ENCODE measurements at places on chromosomes 5 and 9.

- DNase-seq, result no peak
These were observed 566.4 kb downstream of the DNAH5 start for GRCh38 chr5:13378091-13378490.

GRCh38 chr9:115006660-115007059 is 76.3 kb upstream of the TNFSF8 start:
- no peak for DNase-seq

DNA sequence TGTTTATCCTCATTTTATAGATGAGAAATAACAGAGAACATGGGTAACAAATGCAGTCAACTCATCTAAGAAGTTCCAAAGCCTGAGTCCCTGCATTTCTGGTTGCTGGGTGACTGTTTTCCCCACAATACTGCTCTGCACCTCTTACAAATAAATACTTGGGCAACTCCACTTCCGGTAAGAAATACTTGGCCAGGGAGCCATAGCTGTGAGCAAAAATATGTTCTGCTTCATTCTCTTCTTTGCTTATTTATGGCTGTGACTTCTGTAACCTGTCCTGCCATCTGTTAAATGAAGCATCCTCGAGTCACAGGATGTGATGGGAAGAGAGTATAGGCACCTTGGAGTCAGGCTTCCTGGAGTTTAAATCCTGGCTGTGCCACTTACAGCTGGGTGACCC is 49.9 kb downstream of the GDNF start:
- no peak for DNase-seq

- no peak for DNase-seq
These were observed 15.1 kb downstream of the ERCC6L2 start for GRCh38 chr9:95890594-95890993.

- DNase-seq, result no peak
These were observed 24.2 kb upstream of the NPR3 start for GRCh38 chr5:32686799-32687498.

DNA sequence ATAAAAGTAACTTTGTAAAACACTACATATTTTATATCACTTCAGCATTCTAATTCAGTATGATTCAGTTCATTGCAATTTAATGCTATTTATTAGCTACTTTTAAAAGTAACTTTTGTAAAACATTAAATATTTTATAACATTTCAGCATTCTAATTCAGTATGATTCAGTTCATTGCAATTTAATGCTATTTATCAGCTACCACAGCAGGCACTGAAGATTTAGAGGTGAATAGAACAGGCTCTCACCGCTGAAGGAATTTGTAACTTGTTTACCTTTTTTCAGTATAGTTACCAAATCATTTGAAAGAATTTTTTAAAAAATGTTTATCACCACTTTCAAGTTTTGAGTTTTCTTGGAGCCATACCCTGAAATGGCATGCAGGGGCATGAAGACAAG is 266.4 kb upstream of the DAB2 start:
- DNase-seq, result no peak

- peak; percentile 87 for DNase-seq
These were observed 25.6 kb downstream of the GOLGA2 start for GRCh38 chr9:128249908-128250838.

GRCh38 chr5:91313757-91314673 is 69.1 kb downstream of the ARRDC3 start:
- DNase-seq, result peak; percentile 81

DNA sequence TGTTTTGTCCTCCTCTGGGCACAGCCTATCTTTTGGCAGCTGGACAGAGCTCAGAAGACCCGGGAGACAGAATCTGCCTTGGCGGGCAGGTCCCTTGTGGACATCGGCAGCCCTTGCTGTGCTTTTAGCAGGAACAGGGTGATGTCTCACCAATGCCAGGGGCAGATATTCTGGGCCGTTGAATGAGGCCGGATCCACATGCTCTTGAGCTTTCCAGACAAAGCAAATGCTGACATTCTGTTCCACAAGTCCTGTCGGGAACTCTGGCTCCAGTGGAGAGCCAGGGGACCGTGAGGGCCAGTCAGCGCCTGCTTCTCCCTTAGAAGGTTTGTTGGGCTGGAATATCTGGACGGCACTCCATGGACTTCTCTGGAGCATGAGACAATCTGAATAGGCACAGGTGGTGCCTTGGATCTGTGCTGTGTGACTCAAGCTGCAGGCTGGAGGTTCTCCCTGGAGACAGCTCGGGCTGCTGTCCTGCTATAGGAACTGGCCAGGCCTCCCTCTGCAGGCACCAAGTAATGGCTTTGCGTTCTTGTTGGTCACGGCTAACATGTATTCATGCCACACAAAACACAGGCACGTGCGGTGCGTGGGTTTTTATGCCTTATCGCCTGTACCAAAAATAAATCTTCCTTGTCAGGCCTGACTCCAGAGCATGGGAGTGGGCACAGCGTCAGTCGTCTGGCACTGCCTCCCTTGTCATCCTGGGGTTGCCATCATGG is 80.3 kb downstream of the GADD45G start:
- DNase-seq, result peak; percentile 24

DNA sequence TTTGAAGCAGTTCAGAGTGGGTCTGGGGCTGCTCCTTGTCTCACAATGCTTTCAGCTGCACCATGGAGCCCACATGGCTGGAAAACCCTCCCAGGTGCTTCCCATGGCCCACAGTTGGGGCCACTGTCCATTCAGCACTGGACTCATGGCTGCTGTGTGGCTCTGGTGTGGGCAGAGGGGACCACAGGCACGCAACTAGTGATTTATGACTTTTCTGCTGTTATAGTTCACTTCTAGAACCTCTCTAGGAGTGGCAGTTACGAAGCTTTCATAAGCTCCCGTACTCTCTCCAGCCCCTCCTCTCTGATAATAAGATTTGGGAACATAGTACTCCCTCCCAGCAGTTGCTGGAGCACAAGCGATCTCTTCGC is 29.0 kb downstream of the GLRA1 start:
- no peak for DNase-seq

- no peak for DNase-seq
These were observed 143.2 kb upstream of the ANKH start for GRCh38 chr5:15014809-15015208.

DNA sequence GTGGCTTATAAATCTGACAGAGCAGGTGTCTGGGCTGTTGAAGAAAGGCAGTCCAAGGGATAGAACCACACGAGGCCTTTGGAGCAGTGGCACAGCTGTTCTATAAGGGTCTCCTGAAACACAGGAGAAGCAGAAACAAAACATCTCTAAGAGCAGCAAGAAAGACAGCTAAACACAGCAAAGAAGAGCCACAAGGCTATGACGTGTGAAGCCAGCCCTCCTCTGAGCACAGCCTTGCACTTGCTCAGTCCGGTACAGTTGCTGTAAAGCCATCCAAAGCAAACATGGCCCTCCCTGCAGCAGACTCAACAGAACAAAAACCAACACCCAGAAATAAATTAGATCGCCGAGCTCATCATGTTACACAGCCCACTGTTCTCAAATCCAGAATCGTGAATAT is 2.6 kb upstream of the GZMK start:
- DNase-seq, result peak; percentile 53

Measured in tongue (tissue), 3 donors.